ENCODE measurements at places on chromosomes 3 and 15.

DNA sequence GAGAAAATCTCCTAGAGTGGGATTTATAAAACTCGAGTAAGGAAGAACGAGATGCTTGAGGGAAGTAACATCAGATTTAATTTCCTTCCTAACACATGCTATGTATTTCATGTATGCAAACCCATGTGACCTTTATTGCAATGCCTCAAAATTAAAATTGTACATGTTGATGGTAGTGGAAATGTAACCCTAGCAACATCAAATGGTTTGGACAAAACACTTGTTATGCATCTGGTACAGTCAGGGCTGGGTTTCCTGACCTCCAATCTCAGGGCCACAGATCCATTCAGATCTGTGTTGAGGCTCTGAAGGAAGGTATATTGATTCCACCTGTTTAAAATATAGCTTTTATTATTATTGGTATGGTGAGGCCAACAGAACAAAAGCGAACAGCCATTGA, 246.0 kb downstream of the WNT5A start:
- no peak for DNase-seq

DNA sequence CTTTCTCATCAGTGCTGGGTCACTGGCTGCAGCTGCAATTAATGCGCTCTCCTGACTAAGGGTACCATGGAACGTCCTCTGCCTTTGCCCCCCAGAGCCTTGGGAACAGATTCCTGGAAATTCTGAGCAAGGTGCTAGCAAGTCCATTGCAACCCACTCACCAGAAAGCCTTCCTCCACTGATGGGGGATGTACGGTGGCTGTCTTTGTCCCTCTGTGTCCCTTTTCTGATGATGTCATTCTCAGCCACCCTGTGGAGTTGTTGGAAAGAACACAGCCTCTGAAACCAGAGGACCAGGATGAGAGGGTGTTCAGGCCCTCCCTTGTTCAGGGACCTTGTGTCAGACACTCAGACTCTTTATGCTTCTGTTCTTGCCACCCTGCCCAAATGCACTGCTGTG, 38.1 kb upstream of the ZBTB38 start:
- DNase-seq: no peak

DNA sequence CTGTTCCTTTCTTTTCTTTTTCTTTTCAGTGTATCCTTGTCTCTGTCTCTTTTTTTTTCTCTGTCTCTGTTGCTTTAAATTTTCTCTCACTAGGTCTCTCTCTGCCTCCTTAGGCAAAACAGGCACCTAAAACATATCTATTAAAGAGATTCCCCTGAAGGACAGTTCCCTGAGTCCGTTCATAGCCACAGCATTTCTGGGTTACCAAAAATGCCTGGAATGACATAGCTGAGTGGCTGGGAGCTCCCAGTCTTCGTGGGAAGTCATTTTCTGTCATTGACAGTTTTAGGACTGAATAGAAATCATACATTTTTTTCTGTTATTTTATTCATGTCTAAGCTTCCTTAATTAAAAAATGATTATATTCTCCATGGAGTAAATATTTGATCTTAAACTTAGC, 323.8 kb upstream of the AZI2 start:
- no peak for DNase-seq

- DNase-seq: no peak
These were observed 75.7 kb downstream of the SENP2 start for GRCh38 chr3:185661772-185662171.

- no peak for DNase-seq
These were observed 27.1 kb downstream of the IL1RAP start for GRCh38 chr3:190541008-190541407.

GRCh38 chr15:63367390-63367789, 14.3 kb downstream of the CA12 start:
- no peak for DNase-seq

GRCh38 chr3:174957551-174958001, 98.4 kb downstream of the NAALADL2 start:
- DNase-seq: no peak

DNA sequence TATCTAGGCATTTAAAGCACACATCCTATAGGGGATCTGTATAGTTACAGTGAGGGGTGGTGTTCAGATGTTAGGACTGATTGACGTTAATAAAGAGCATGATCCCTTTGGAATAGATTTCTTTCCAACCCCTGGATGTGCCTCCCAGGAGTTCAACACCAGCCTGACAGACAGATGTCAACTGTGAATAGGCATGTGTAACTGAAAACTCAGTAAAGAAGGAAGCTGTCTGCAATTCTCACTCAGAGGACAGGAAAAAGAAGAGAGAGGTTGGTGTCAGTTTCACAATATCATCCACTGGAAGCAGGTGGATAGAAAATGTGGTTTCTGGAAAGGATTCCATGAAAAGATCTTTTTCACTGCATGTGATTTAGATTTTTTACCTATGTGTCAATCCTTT, 396.3 kb downstream of the NSUN3 start:
- DNase-seq: no peak

DNA sequence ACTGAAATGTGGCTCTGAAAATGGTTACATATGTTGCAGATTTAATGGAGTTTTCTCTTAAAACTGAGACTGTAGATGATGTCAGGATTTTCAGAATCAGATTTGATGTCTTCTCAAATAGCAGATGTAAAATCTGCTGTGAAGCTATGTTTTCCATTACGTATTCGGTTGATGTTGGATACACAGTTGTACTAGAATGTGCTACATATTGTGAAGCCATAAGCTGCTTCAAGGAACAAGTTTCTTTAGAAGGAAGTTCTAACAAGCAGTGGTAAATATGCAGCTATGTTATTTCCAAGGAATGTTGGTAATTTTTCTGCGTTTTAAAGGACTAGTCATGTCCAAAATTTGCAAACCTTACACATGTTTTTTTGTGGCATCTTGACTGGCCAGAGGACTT, 197.7 kb downstream of the RBMS3 start:
- no peak for DNase-seq

DNA sequence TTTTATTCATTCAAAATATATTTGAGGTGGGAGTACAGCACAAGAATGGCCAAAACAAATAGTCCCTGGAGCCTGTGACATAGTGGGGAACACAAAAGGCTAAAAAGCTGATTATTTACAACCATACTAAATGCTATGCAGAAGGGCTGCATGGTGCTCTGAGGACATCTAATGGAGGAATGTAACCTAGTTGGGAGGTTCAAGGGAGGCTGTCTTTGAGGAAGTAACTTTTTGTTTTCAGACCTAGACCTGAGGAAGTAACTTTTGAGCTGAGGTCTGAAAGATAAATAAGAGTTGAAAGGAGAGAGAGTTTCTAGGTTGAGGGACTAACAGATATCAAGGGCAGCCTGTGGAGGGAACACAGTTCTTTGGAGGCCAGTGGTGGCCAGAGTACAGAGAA, 34.8 kb upstream of the RASA2 start:
- peak; percentile 72 for DNase-seq

DNA sequence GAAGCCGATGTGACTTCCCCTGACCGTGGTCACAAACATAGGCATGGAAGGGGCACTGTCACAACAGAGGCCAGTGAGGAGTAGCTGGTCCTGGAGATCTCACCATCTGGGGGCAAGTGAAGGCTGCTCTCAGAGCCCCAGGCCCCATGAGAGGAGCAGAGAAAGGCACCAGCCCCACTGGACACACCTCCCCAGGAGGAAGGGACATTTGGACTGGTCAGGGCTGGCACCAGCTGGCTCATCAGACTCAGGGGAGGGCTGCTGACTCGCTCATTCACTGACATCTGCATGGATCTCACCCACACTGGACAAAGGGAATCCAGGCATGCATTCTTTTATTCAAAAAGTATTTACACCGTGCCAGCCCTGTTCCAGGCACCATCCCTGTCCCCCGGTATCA, 26.8 kb downstream of the ESYT3 start:
- DNase-seq: no peak

DNA sequence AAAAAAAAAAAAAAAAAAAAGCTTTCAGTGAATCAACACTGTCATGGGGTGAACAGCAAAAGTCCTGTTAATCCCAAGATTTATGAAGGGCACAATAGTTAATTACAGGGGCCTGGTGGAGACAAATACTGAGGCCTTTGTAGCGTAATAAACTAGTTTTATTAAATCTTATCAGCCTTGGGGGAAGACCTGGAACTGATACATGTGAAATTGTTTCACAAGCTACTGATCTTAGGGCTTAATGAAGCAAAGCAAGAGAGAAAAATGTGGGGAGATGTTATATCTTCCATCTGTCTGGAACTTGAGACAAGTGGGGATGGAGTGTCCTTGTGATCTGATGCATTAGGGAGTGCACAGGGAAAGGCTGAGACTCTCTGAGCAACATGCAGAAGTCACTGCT, 47.9 kb upstream of the OSBPL11 start:
- no peak for DNase-seq

GRCh38 chr3:8864402-8865350, 95.3 kb upstream of the OXTR start:
- DNase-seq: no peak

DNA sequence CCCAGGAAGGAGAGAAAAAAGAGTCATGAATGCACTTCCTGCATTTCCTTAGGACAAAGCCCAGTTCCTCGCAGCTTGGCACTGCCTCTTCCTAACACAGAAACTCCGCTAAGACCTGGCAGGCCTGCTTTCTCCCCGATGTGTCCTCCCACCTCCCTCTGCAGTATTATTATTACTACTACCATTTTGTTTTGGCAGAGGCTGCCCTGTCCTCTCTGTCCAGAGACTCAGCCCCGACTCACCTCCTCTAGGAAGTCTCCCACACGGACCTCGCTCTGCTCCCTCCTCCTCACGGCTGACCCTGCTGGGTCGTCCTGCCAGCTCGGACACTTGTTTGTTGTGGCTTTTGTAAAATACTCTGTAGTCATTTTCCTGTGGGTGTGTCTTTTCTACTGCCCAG, 107.2 kb upstream of the HACD2 start:
- no peak for DNase-seq

DNA sequence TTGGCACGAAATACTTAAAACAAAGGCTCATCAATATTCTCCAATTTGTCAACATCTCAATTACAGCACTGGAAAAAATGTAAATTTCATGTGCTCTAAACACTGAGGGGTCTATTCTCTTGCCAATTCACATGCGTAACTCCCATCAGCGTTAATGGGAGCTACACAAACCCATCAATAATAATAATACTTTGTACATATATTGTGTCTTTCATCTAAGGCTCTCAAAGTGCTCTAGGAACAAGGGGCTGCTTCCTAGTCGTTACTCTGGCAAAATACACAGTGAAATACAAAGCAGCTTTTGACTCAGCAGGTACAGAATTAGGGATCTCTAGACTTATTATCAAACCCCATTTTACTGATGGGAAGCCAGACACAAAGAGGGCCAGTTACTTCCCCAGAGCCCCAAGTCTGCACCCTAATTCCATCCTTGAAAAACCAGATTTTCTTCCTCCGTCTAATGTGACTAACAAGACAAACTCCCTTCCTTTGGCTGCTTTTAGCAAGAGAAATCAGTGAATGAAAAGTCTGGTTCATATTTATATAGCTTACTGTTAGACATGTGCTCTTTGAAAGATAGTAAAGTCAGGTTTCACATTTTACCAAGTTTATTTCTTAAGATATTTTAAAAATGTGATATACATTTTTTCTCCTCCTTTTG, 20.0 kb downstream of the MEIS2 start:
- DNase-seq: no peak

DNA sequence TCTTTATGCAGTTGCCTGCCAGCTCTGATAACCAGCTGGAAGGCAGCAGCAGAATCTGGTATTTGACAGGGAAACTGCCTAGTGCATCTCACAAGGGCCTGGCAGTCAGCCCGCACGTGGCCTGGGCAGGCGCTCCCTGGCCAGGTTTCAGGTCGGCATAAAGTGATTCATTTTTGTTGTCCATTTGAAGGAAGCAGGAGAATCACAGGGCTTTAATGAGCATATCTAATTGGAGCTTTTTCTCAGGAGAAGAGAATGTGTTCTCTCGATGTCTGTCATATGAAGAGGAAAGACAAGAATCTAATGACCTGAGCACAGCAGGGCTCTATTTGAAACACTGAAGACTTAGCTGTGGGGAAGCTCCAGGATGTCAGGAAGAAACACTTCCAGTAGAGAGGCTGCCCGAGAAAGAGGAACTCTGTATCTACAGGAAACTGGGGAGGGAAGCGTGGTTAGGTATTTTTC, 98.8 kb upstream of the MB21D2 start:
- no peak for DNase-seq

GRCh38 chr3:190512666-190513065, 1.2 kb upstream of the IL1RAP start:
- DNase-seq: no peak

DNA sequence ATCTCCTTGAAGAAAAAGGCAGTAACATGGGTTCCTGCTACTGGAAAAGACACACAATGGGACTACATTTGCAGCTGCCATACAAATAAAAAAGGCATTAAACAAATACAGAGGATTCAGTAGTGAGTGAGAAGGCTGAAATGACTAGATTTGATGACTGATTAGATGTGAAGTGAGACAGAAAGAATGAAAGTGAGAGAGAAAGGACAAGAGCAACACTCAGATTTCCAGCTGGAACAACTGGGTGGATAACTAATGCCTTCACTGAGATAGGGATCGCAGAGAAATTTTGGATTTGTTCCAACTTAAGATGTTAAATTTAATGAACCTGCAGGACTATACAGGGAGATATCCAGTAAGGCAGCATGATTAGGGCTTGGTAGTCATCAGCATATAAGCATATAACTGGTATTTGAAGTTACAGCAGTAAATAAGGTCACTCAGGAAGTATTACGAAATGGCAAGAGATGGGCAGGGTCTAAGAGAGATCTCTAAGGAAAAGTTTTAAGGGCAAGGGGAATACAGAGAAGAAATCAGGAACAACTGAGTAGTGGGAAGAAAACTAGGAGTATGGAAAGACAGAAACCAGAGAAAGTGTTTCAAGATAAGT, 8.2 kb downstream of the OSBPL11 start:
- no peak for DNase-seq

DNA sequence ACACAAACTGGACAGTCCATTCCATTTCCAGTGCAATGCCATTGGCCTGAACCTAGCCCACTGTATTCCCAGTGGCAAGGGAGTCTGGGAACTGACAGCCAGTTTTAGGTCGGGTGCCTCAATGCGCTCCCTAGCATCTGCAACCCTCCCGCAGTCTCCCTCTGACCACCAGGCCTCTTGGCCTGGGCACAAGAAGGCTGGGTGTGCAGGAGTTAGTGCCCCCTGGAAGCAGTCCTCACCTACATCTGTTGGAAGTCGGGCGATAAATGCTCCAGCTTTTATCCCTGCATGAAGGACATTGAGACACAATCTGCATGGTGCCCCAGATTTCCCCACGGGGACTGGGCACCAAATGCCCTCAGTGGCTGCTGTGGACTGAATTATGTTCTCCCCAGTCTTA, 12.7 kb downstream of the C3orf22 start:
- no peak for DNase-seq

DNA sequence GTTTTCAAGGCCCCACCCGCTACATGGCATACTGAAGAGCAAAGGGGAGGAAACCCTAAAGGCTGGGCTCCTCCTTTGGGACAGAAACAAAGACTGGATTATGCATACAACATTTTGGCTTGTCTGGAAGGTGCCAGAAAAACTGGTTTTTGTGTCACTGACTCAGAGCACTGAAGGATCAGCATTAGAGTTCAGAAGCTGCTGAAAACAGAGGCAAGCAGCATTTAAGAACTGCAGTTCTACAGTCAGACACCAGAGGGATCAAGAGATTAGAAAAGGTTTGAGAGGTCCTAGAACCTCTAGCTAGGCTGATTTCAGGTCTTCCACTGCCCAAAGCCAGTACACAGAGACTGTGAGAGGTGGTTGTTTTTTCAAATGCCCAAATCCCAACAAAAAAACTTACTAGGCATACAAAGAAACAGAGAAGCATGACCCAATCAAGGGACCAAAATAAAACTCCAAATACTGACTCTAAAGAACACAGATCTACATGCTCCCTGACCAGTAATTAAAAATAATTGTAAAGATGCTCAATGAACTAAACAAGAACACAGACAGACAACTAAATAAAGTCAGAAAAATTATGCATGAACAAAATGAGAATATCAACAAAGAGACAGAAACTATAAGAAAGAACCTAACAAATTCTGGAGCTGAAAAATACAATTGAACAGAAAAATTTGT, 91.2 kb downstream of the SENP2 start:
- no peak for DNase-seq
